Frontal cortex (tissue), 4 donors: ENCODE measurements at places on chromosomes 3 and 15. TPM values are rescaled to one million over a fixed set of nuclear protein-coding genes. Genes with fewer than 3 reads are reported as not detected.

DNA sequence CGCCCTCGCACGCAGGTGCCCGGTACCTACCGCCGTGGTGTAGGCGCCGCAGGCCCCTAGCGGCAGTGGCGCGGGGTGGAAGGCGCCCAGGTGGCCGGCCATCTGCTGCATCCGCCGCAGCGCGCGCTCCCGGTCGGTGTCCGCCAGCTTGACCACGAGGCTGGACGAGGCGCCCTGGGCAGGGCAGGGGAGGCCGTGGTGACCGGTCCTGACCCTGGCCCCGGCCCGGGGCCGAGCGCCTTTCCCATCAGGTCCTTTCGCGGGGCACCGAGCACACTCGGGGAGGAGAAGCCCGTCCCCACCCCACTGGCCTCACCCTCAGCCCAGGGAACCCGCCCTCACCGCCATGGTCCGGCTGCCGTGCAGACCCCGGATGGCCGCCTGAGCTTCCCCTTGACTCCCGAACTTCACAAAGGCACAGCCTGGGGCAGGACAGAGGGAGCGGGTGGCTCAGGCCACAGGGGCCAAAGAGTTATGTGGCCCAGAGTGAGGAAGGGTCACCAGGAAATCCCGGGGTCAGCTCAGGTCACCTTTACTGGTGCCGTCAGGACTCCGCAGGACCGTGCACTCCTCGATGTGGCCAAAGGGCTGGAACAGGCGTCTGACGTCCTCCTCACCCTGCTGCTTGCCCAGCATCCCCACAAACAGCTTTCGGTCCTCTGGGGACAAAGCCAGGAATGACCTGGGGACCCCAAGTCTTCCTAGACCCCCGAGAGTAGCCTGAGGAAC lies 17.4 kb upstream of the PARP6 start:
- DNase-seq, result no peak

GRCh38 chr3:30457726-30458125 lies 148.7 kb upstream of the TGFBR2 start:
- no peak for DNase-seq

Gene AHSG
- not detected for total RNA-seq

DNA sequence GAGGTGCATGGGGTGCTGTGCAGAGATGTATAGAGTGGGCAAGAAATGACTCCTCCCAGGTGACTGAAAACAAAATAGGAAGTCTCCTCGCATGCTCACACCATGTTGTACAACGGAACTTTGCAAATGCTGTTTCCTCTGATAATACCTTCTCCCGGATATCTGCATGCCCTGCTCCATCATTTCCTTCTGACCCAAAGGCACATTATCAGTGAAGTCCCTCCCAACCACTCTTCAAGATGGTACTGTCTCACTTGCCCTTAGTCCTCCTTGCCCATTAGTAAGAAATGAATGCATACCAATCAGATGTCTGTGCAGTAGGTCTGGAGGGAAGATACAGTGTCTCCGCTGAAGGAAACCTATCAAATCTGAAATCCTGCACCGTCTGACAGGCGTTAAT lies 12.0 kb downstream of the TMED3 start:
- DNase-seq, result no peak

Gene KY
- 0.41 TPM for total RNA-seq

GRCh38 chr15:101201411-101202174 lies 50.3 kb downstream of the CHSY1 start:
- DNase-seq, result no peak

GRCh38 chr3:46354478-46354877 lies 567 bp downstream of the CCR2 start:
- no peak for DNase-seq

- DNase-seq, result no peak
Observed at GRCh38 chr3:129252748-129253147, 3.3 kb downstream of the COPG1 start.

Gene OIP5
- total RNA-seq, result 2.4 TPM

DNA sequence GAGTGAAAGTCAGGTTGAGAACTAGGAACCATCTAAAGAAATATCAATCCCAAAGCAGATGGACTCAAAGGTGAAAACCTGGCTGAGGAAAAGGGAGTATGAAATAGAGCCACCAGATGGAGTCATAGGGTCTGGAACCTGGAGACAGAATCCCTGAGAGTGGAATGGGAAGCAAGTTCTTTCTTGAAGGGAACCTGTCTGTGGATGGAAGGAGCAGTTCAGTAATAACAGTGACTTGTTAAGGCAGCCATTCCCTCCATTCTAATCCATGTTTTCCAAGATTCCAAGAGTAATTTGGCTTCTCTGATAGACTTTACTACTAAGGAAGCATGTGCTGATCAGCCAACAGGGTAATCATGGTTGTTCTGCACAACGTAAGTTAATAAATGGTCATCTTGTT lies 22.5 kb upstream of the AQP9 start:
- DNase-seq, result no peak

DNA sequence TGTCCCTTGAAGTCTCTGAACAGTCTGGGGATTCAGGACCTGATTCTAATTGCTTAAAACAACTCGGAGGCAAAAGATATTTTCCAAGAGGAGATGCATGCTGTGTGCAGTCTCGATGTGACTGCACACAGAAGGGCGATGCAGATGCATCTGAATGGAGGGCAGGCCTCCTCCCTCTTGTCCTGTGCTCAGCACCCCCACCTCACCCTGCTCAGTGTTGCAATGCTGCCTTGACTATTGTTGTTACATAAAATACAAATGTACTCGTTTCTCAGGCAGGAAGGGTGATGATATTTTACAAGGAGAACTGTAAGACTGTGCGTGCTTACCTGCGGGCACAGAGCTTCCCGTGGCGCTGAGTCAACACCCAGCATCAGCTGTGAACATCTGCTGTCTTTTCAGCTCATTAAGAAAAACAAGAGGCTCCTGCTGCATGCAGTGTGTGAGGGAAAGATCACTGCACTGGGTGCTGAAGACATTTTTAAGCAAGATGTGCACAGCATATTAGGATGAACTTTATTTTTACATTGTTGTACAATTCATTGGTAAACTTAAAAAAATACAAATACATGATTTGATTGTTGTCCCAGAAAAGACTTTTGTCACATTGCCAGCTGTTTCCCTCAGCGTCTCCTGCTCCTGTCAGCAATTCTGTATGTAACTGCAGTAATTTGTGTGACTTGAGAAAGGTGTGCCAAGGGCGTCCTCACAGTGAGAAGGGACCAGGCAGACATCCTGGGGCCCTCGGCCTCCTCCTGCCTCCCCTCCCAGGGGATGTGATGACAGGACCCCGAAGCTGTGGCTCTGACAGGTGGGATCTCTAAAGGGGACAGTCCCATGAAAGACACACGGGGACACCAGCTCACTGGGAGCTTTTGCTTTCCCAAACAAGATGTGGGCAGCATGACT lies 56.3 kb upstream of the RPL32 start:
- DNase-seq, result no peak

Gene EPHB1
- 16.7 TPM for total RNA-seq

DNA sequence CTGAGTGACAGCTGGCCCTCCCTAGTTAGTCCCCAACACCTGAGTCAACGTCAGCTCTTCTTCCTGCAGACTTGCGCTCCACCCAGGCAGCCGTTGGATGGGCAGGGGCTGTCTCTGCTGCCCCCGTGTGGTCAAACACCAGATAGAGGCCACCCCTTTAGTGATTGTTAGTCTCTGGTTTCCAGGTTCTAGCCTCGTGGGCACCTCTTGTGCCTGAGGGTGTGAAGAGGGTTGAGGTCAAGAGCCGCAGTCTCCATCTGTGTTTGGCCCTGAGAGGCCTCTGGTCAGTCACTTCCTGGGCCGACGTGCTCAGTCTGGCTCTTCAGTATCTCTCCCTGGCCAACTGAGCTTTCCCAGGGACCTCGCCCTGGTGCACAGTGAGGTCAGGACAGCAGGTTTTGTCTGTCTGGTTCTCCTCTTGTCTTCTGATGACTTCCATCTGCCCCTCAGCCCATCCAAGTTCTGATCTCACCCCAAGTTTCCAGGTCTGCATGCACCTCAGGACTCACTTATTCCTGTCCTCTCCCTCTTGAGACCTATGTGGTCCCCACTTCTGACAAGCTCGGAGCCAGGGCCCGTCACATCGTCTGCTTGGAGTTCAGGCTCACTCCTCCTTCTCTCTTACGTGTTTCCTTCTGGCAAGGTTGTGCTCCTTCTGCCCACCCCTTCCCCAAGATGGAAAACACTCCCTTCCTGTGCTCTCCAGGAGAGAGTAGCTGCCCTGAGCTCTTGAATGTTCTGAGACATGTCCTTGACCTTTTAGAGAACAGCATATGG lies 20.9 kb downstream of the CD276 start:
- no peak for DNase-seq

Gene RBP2
- not detected for total RNA-seq

Gene IGSF11
- 10.2 TPM for total RNA-seq

- no peak for DNase-seq
Observed at GRCh38 chr3:151210676-151211381, 7.8 kb upstream of the GPR171 start.

GRCh38 chr3:190970560-190970959 lies 108.1 kb upstream of the GMNC start:
- no peak for DNase-seq

Gene GPR62
- total RNA-seq, result 0.41 TPM

Gene LSAMP
- total RNA-seq, result 59.9 TPM

- DNase-seq, result no peak
Observed at GRCh38 chr15:49423021-49423420, at the start of gene FGF7. Gene FGF7 (plus strand): TSS chr15:49423242. CDS start chr15:49424298, 1,056 bp downstream.

DNA sequence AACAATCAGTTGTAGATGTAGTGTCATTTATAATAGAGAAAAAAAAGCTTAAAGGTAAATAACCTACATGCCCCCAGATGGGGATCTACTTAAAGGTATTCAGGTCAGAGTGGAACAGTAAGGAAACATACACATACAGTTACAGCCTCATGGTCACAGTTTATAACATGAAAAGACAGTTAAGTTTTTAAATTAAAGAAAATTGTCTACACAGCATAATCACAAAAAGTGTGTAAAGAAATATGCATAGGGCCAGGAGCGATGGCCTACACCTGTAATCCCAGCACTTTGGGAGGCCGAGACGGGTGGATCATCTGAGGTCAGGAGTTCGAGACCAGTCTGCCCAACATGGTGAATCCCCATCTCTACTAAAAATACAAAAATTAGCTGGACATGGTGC lies 6.8 kb downstream of the RHOV start:
- no peak for DNase-seq

DNA sequence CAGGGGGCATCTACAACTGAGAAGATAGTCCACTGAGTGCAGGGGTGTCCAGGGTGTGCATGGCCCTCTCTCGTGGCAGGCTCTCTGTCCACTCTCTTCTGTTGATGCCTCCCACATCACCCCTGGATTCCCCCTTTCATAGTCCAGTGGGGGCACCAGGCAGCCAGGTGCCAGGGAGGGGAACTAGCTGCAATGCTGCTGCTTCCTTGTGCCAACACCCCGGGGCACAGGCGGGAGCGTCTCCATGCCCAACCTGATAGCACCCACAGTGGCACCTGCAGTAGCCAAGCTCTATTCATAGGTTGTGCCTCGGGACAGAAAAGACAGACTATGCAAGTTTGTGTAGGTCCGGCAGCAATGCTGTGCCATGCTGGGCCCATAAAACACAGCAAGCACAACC lies 11.7 kb downstream of the DUOX2 start:
- DNase-seq, result no peak

GRCh38 chr3:139548801-139549200 lies 9.3 kb upstream of the RBP1 start:
- DNase-seq, result no peak

Gene GABRR3
- total RNA-seq, result not detected

- no peak for DNase-seq
Observed at GRCh38 chr3:182913889-182914288, 66.4 kb downstream of the DCUN1D1 start.

- no peak for DNase-seq
Observed at GRCh38 chr15:89119489-89120478, 31.5 kb downstream of the ABHD2 start.

DNA sequence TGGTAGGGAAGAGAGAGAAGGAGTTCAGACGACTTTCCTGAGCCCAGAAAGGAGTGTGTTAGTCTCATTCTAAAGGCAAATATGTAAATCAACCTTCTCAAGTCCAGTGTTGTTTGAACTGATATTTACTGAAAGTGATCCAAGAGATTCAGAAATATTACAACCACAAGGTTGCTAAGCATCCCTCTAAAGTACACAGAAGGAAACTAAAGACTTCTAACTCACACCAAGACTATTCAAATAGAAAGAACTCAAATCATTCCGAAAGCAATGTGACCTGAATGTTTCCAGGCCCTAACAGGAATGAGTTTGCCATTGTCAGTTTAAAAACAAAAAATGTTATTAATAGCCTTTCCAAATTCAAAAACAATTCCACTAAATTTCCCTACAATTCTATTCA lies 56.9 kb upstream of the VGLL3 start:
- no peak for DNase-seq

DNA sequence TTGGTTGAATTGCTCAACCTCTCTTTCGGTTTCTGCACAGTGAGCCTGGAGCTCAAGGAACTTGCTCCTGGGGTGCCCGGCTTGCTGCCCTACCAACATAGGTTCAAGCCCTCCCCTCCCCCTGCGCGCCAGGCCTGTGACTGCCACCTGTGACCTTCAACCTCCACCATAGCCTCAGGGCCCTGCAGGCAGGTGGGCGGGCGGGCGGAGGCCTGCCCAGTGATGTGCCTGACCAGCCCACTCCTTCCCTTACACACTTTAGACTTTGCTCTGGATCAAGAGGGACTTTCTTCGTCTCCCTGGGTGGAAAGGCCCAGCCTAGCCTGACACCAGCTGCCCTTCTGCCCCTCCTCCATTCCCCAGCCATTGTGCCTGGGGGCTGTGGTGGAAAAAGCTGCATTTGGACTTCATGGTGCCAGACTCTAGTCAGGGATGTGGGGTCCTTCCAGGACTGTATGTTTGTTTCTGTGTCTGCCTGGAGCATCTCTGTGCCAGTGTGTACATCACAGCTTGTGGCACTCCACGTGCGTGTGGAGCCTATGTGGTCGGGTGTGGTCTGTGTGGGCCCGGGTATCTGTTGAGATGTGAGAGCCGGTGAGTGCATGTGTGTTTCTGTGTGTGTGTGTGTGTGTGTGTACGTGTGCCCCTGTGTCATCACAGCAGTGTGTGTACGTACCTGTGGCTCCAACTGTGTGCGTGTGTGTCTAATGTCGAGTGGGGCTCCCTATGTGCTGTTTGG lies 9.5 kb downstream of the PRKCD start:
- DNase-seq, result no peak

GRCh38 chr3:50470658-50471057 lies 32.8 kb downstream of the CACNA2D2 start:
- no peak for DNase-seq

Gene FBLN2
- total RNA-seq, result 5.3 TPM
